Stimulated activated naive CD8-positive, alpha-beta T cell treated with anti-CD3 and anti-CD28 coated beads, Interleukin-15, amount 100 ng/mL, for 72 hours (primary cell): ENCODE measurements at places on chromosomes 5 and 9.

DNA sequence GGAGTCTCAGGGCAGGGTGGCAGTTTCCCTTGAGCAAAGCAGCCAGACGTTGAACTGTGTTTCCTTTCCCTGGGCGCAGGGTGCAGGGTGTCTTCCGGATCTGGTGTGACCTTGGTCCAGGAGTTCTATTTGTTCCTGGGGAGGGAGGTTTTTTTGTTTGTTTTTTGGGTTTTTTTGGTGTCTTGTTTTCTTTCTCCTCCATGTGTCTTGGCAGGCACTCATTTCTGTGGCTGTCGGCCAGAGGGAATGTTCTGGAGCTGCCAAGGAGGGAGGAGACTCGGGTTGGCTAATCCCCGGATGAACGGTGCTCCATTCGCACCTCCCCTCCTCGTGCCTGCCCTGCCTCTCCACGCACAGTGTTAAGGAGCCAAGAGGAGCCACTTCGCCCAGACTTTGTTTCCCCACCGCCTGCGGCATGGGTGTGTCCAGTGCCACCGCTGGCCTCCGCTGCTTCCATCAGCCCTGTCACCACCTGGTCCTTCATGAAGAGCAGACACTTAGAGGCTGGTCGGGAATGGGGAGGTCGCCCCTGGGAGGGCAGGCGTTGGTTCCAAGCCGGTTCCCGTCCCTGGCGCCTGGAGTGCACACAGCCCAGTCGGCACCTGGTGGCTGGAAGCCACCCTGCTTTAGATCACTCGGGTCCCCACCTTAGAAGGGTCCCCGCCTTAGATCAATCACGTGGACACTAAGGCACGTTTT, 3.5 kb upstream of the PHYHD1 start:
- DNase-seq = no peak

- DNase-seq = no peak
Measured at GRCh38 chr5:2755681-2756171, 4.2 kb upstream of the IRX2 start.

- peak; percentile 5 for DNase-seq
Measured at GRCh38 chr5:139251281-139251687, 42.3 kb upstream of the MATR3 start.

GRCh38 chr9:5893591-5894236, 3.0 kb downstream of the MLANA start:
- DNase-seq = no peak

DNA sequence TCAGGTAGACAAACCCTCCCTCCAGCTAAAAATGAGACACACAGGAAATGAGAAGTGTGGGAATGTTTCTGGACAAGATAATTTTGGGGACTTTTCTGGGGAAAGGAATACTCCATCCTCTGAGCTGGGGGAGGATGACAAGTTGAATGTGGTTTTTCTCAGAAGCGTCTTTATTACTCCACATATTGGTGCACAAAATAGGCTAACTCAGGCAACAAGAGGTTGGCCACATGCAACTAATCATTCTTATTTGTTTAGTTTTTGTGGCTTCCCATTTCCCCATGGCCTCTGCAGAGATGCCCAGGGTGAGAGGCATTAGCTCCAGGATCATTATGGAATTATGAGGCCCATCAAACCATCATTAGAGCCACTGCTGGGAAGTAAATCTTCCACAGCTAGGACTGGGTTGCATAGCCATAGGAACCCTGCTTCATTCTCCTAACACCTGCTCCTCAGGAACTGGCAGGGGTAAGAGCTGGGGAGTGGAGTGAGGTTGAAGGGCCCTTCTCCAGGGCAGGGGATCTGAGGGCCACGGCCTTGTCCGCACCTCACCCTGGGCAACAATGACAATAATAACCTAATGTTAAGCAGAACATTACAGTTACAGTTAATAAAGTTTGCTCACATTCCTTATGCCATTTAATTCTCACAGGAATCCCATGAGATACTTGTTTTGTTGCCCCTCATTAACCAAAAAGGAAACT, 9.3 kb upstream of the SIL1 start:
- no peak for DNase-seq

DNA sequence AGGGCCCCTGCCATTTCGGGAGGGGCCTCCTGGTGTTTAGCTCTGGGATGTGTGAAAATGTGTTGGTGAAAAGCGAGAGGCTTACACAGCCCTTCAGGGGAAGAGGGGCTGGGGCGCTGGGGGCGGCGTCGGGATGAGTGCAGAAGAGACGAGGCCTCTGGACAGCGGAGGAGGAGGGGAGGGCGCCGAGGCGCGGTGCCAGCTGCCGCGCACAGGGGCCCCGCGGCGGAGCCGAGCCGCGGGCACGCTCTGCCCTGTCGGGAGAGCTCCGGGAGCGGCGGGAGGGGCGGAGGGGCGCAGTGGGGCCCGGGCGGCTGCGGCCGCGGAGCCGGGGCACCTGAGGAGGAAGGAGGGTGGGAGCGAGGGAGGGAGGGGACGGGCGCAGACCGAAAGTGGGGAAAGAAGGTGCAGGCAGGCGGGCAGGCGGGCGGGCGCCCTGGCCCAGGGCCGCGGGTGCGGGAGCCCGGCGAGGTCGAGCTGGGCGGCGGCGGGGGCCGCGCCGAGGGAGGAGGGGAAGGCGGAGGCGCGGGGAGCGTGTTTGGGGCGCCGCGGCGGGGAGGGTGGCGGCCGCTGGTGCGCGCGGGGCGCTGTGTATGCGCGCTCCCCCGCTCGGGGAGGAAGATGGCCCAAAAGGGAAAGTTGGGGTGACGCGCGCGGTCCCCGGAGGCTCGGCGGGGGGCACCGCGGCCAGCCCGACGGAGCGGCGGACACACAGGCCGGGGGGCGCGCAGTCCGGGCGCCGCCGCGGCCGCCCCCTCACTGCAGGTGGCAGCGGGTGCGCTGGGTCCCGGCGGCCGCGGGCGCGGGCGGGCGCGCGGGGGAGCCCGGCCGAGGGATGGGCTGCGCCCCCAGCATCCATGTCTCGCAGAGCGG, at the start of gene PDE8B:
Gene PDE8B (plus strand): TSS at position 590 of the 873 bp plus-strand sequence. CDS start 246 bp downstream, at position 836.
- DNase-seq = peak; percentile 25

- no peak for DNase-seq
Measured at GRCh38 chr5:149543361-149544027, 7.7 kb downstream of the CSNK1A1 start.

GRCh38 chr9:89813482-89813881, 208.7 kb downstream of the GADD45G start:
- DNase-seq = no peak
